ENCODE measurements at places on chromosomes 6 and 20.

GRCh38 chr6:158072083-158072721 is 90.5 kb downstream of the SYNJ2 start:
- peak; percentile 51 for DNase-seq
- peaks cover 7% of the 10 kb centered on the region for H3K36me3 ChIP-seq
- H3K27me3 ChIP-seq: no peaks in the 10 kb centered on the region
- H3K4me3 ChIP-seq: no peak overlapping the region
- H3K27ac ChIP-seq: no peak overlapping the region

GRCh38 chr6:138194287-138194686 is 24.0 kb downstream of the PBOV1 start:
- no peaks in the 10 kb centered on the region for H3K4me1 ChIP-seq
- H3K4me3 ChIP-seq: no peak overlapping the region
- H3K27ac ChIP-seq: no peak overlapping the region
- no peaks in the 10 kb centered on the region for H3K36me3 ChIP-seq
- DNase-seq: no peak

- DNase-seq: no peak
- no peaks in the 10 kb centered on the region for H3K4me1 ChIP-seq
- H3K27me3 ChIP-seq: peaks cover 7% of the 10 kb centered on the region
- H3K27ac ChIP-seq: no peak overlapping the region
- no peak overlapping the region for H3K4me3 ChIP-seq
Observed at GRCh38 chr6:165872311-165872710, 209.3 kb upstream of the PDE10A start.

GRCh38 chr20:47350181-47350550 is 6.3 kb downstream of the ZMYND8 start:
- no peak overlapping the region for H3K27ac ChIP-seq
- no peak overlapping the region for H3K4me3 ChIP-seq
- peaks cover 43% of the 10 kb centered on the region for H3K4me1 ChIP-seq
- no peaks in the 10 kb centered on the region for H3K27me3 ChIP-seq
- DNase-seq: no peak

DNA sequence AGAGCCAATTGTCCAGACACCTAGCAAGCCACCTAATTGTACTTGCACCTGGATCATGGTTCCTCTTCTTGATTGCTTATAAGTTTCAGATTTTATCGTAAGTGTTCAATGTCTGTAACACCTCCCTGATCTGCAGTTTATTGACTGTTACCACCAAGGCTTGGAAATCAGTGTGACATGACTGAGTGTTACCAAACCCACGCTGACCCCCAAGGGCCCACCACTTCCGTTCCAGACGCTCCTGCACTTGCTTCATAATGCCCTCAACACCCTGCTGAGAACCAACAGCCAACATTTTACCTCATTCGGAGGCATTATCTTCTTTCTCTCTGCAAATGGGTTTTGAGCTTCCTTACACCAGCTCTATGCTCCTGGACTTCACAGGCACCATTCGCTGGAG is 6.3 kb downstream of the CCR6 start:
- H3K36me3 ChIP-seq: peaks cover 47% of the 10 kb centered on the region
- H3K4me1 ChIP-seq: peaks cover 67% of the 10 kb centered on the region
- peak overlapping the region; percentile 86 for H3K4me3 ChIP-seq
- H3K27ac ChIP-seq: peak overlapping the region; percentile 100
- no peaks in the 10 kb centered on the region for H3K27me3 ChIP-seq

DNA sequence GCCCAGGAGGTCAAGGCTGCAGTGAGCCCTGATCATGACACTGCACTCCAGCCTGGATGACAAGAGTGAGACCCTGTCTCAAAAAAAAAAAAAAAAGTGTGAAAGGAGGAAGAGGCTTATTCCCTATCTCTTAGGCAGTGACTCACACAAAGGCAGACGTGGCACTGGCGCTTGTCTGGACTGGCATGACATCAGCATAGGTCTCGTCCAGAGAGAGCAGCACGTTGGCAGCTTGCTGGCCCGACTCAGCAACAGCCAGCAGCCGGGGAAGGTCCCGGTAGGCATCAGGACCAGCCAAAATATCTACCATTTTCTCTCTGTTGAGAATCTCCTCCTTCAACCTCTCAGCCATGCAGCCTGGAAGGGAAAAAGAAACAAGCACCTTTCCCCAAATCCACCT is 14.1 kb downstream of the CDK5RAP1 start:
- peaks cover 24% of the 10 kb centered on the region for H3K36me3 ChIP-seq
- no peak for DNase-seq
- H3K27me3 ChIP-seq: no peaks in the 10 kb centered on the region
- no peak overlapping the region for H3K27ac ChIP-seq
- peaks cover 2% of the 10 kb centered on the region for H3K4me1 ChIP-seq

- peaks cover 1% of the 10 kb centered on the region for H3K27me3 ChIP-seq
- no peak for DNase-seq
- no peaks in the 10 kb centered on the region for H3K4me1 ChIP-seq
- no peaks in the 10 kb centered on the region for H3K36me3 ChIP-seq
Observed at GRCh38 chr20:23568320-23568970, at the start of gene CST9L. Gene CST9L, minus strand, starts transcription at chr20:23568484. Its CDS starts 34 bp downstream, at chr20:23568450.

DNA sequence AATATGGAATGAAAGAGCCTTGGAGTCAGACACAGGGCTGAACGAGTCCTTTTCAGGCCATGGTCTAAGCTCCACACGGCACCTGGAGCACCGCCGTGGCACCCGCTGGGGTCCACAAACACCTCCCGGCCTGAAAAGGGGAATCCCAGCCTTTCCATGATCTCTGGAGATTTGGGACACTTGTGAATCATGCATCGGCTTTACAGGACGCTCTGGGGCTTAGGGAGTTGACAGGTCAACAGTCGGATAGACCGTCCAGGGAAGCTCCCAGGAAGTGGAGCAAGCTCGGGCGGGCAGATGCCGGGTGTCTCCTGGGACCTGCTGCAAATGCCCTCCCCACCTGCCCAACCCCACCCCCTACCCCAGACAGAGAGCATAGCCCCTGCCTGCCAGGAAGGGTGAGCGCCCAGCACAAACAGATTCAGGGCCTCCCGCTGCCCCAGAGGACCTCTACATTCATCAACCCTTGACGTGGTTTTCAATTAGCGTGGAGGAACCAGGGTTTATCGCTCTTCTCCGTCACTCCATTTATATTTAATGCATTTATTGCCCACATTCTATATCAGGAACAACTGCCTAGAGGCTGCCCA is 53.6 kb downstream of the YTHDF1 start:
- no peaks in the 10 kb centered on the region for H3K4me1 ChIP-seq
- no peak for DNase-seq
- H3K4me3 ChIP-seq: no peak overlapping the region
- H3K27me3 ChIP-seq: peaks cover 23% of the 10 kb centered on the region

DNA sequence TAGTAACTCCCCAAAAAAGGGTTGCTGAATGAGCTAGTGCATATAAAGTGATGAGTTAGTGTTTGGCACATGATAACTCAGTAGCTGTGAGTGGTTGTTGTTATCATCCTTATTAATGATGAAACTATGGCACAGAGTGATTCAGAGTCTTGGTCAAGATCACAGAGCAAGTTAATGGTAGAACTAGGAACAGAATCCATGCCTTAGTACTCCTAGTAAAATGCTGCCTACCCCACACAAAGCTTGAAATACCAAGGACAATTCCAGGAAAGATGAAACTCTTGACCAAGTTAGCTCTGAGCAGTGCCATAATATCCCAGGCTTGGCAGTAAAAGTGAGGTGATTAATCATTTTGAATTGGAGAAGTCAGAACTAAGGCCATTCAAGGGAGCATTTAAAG is 109.1 kb upstream of the ENPP5 start:
- H3K4me3 ChIP-seq: no peak overlapping the region
- no peak for DNase-seq
- no peak overlapping the region for H3K27ac ChIP-seq
- H3K4me1 ChIP-seq: no peaks in the 10 kb centered on the region

- H3K4me3 ChIP-seq: no peak overlapping the region
- H3K27me3 ChIP-seq: no peaks in the 10 kb centered on the region
- H3K36me3 ChIP-seq: peaks cover 5% of the 10 kb centered on the region
- peaks cover 25% of the 10 kb centered on the region for H3K4me1 ChIP-seq
- H3K27ac ChIP-seq: peak overlapping the region; percentile 22
Observed at GRCh38 chr20:43955062-43955749, 40.6 kb downstream of the TOX2 start.

- no peak overlapping the region for H3K4me3 ChIP-seq
- no peaks in the 10 kb centered on the region for H3K4me1 ChIP-seq
- no peak for DNase-seq
- H3K36me3 ChIP-seq: no peaks in the 10 kb centered on the region
- H3K27ac ChIP-seq: no peak overlapping the region
- H3K27me3 ChIP-seq: peaks cover 1% of the 10 kb centered on the region
Observed at GRCh38 chr6:49565855-49566254, 15.4 kb downstream of the C6orf141 start.

- H3K27ac ChIP-seq: no peak overlapping the region
- no peaks in the 10 kb centered on the region for H3K27me3 ChIP-seq
- peaks cover 21% of the 10 kb centered on the region for H3K36me3 ChIP-seq
- H3K4me1 ChIP-seq: no peaks in the 10 kb centered on the region
- DNase-seq: no peak
Observed at GRCh38 chr6:125269328-125269985, 32.3 kb downstream of the HDDC2 start.

DNA sequence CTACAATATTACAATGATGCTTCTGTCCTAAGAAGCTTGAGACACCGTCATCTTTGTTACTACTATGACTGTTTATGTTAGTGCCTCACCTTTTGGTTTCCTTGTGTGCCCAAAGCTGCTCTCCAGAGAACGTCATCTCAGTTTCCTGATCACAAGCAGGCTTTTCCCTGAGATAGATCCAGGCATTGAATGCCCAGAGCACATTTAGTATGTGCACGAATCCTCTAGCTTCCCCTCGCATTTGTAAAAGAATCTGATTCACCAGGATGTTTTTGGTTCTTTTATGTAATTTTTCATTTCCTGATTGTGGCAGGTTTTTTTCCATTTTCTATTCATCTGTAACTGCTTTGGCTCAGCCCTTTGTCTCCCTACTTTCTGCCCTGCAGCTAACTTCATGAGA is 100.2 kb upstream of the TMEM181 start:
- H3K4me3 ChIP-seq: no peak overlapping the region
- H3K27me3 ChIP-seq: no peaks in the 10 kb centered on the region
- peaks cover 37% of the 10 kb centered on the region for H3K36me3 ChIP-seq
- no peaks in the 10 kb centered on the region for H3K4me1 ChIP-seq

- DNase-seq: no peak
- H3K4me1 ChIP-seq: peaks cover 15% of the 10 kb centered on the region
- peaks cover 27% of the 10 kb centered on the region for H3K36me3 ChIP-seq
- no peaks in the 10 kb centered on the region for H3K27me3 ChIP-seq
- H3K4me3 ChIP-seq: no peak overlapping the region
- no peak overlapping the region for H3K27ac ChIP-seq
Observed at GRCh38 chr6:90261801-90262200, 34.8 kb downstream of the BACH2 start.

DNA sequence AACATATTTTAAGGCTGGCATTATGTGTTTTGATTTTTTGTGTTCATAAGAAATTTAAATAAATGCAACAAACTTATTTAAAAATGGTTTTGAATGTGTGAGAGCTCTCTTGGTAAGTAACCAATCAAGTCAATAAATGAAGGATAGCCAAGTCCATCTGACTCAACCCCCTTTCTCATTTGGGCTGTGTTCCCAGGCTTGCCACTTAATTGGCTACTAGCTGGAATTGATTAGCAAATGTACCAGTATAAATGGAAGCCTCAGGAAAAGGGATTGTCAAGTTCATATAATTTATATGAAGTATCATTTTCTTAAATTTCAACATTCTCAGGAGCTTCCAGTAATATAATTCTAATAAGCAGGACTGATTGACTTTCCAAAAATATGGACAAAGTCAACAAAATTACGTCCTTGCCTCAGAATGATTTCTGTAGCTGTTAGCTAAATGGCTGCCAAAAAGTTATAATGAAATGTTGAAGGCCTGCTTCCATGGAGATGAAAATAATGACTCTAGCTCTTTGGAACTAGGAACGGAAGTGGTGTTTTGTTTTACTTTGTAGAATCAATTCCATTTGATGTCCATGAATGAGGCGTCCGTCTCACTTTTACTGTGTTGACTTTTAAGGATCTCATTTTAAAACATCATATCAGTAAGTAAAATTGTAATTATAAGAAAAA is 614.9 kb downstream of the CDH26 start:
- no peaks in the 10 kb centered on the region for H3K27me3 ChIP-seq
- no peaks in the 10 kb centered on the region for H3K36me3 ChIP-seq
- H3K27ac ChIP-seq: no peak overlapping the region
- H3K4me1 ChIP-seq: no peaks in the 10 kb centered on the region

DNA sequence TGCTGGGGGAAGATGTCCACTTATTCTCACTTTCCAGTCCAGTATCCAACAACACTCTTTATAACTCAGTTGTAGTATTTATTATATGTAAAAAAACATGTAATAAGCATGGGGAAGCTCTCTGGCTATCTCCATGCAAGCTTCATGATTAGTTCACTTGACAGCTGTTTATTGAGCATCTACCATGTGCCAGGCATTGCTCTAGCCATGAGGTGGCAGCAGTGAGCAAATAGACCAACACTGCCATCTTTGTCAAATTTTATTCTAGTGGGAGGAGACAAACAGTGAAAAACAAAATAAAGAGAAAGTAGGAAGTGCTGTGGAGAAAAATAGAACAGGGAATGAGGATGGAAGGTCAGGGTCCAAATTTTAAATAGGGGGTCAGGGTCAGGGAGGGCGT is 131.8 kb downstream of the CFAP61 start:
- H3K36me3 ChIP-seq: no peaks in the 10 kb centered on the region
- H3K4me1 ChIP-seq: no peaks in the 10 kb centered on the region
- peaks cover 3% of the 10 kb centered on the region for H3K27me3 ChIP-seq
- no peak overlapping the region for H3K27ac ChIP-seq
- DNase-seq: no peak

DNA sequence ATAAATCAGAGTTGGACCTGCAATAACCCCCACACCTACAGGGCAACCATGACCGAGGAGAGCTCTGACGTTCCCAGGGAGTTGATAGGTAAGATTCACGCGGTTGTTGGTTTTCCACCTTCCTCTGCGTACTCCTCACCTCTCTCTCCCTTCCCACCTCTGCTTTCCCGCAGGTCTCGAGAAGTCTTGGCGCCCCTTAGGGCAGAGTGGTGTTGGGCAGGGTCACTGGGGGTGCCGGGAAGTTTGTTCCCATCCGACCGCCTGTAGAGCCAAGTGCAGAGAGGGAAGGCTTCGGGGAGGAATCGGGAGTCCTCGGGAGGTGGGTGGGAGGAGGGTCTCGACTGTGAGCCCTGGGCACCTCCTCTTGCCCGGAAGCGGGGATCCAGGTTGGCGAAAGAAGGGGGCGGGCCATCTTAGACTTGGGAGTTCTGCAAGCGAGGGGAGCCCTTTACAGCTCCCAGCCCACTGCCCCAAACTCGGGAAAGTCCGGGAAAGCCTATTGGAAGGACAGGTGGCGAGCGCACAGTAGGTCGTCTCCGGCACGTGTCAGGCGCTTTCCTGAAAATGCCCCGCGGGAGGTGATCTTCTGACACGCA is 672 bp downstream of the CARMIL1 start:
- peak; percentile 22 for DNase-seq
- no peaks in the 10 kb centered on the region for H3K36me3 ChIP-seq
- H3K27ac ChIP-seq: peak overlapping the region; percentile 45
- H3K4me3 ChIP-seq: peak overlapping the region; percentile 89
- H3K4me1 ChIP-seq: peaks cover 21% of the 10 kb centered on the region
